ENCODE measurements at places on chromosomes 13 and 19.

GRCh38 chr13:100811024-100811865 is 136.7 kb upstream of the TMTC4 start:
- DNase-seq, result no peak

DNA sequence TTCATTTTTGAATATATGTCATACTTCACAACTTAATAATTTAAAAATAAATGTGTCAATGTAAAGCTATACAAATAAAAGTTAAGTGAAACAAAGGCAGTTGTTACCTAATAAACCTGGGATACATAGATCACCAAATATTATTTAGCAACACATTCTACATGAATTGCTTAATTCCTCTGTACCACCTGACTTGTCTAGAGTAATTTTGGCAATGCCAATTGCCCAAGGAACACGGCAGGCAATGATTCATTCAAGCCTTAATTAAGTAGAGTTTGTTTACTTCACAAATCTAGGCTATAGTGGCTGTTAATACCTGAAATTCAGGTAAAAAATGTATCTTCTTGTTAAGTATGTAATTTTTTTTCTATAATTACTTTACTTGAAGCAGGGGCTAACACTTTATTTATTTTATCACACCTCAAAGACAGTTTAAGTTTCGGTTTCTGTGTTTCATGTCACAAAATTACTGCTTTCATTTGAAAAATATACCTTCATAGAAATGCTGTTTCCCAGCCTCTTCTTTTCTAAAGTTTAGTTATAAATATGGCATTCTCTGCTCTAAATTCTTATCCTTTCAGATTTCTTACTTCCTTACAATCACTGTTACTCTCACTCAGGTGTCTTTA is 705.7 kb downstream of the SLITRK5 start:
- no peak for DNase-seq

DNA sequence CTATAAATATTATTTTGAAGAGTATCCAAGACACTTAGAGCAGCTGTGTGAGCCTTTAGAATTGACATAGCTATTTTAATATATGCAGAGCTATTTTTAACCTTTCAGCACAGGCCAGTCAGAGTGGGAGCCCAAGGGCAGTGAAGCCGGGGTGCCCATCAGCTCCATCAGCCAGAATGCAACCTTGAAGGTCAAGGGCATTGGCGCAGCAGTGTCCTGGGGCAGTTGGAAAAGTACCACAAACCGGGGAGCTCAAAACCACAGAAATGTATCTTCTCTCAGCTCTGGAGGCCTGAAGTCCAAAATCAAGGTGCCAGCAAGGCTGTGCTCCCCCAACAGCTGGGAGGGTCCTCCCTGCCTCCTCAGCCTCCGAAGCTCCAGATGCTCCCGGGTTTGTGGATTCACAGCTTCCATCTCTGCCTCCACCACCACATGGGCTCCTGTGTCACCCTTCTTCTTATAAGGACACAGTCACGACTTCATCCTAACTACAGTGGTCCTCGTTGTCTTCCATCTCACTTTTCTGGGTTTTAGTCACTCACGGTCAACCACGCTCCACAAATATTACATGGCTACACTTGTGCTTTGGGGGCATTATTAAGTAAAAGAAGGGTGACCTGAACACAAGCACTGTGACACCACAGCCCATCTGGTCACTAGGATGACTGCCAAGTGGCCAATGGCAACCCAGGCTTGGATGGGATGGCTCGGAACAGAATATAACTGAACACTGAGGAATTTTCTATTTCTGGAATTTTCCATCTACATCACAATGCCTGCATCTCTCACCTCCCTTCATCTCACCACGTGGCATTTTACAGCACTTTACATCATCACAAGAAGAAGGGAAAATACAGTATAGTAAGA is 15.9 kb upstream of the GAS6 start:
- no peak for DNase-seq

GRCh38 chr13:42364613-42365000 is 92.7 kb downstream of the AKAP11 start:
- DNase-seq, result no peak

DNA sequence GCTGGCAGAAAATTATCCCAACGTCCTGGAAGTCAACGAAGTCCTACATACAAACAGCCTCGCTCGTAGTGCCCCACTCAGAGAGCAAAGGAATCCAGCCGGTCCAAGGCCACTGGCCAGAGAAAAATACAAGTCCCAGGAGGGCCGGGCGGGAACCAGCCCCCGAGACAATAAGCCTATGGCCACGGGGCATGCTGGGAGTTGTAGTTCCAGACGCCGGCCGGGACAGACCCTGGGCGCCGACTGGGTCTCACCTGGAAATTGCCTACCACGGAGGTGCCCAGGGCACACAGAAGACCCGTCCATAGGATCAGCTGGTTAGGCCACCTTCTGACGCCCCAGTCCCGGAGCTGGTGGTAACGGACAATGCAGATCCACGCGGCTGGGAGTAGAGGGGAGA is 5.4 kb downstream of the TMEM150B start:
- peak; percentile 60 for DNase-seq

DNA sequence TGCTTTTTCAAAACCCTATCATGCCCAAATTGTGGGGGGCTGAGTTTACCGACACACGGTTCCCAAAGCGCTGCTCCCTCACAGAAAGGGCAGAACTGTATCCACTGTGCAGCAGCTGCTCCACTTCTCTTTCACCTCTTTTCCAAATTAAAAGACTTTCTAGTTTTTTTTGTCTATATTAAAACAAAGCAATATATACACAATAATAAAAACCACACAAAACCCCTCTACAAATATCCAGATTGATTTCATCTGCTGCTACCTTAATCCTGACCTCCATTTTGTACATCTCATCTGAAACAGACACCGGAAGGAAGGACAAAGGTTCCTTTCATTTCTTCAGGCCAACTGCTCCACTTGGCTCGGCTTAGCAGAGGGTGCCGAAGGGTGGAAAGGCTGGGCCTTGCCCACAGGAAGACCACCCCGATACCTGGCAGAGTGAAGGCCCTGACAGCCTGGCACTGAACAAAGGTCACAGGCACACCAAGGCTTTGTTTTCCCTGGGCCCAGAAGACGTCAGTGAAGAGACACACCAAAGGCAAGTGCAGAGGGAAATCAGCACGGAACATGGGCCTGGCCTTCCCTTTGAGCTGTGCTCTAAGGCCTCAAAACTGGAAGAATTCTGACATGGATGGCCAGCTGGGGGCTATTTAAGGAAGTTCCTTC is 71.6 kb downstream of the LATS2 start:
- DNase-seq, result no peak

DNA sequence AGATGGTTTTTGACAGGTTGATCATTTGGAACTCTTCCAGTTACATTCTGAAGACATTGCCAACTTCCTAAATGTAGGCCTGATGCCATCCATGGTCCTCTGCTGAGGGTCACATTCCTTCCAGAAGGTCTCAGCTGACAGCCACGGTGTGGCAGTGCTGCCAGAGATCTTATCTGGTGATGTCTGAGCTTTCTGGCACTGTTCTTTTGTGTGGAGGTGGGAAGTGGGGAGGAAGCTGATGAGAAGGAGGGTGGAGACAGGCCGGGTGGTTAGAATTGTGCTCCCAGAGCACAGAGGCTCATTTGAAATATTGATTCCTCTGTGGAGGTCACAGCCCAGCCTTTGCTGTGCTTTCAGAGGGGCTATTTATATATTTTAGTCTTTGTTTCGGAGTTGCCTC is 16.1 kb upstream of the MTIF3 start:
- no peak for DNase-seq

GRCh38 chr13:47656651-47657050 is 344.4 kb downstream of the SUCLA2 start:
- DNase-seq, result no peak

GRCh38 chr19:54667217-54667616 is 4.4 kb downstream of the LILRB4 start:
- no peak for DNase-seq

- no peak for DNase-seq
Measured at GRCh38 chr13:24106429-24106828, 54.1 kb upstream of the SPATA13 start.

- DNase-seq, result no peak
Measured at GRCh38 chr13:19861762-19862161, 1.7 kb downstream of the ZMYM5 start.

- DNase-seq, result peak; percentile 53
Measured at GRCh38 chr13:74062933-74063332, 71.3 kb downstream of the KLF12 start.

GRCh38 chr13:90717451-90717936 is 630.0 kb upstream of the MIR17HG start:
- DNase-seq, result peak; percentile 74

DNA sequence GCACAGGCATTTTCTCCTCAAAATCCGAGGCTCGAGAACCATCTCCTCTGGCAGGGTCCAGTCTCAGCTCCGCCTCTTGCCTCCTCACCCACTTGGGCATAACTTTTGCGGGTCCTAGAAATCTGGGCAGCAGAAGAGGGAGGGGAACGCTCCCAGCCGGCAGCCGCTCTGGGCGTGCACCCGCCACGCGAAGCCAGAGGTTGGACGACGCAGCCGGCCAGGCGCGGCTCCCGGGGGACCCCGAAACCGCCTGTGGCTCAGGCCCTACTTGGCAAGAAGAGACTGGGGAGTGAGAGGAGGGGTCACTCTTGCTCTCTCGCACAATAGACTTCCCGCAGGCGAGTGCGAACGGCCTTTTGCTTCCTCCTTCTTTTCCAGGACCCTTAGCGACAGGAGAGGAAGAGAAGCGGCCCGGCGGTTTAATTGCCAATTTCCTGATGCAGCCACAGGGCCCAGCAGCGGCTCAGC is 6.0 kb upstream of the SOX1 start:
- no peak for DNase-seq

GRCh38 chr13:80877209-80877943 is 536.5 kb upstream of the SPRY2 start:
- DNase-seq, result no peak

DNA sequence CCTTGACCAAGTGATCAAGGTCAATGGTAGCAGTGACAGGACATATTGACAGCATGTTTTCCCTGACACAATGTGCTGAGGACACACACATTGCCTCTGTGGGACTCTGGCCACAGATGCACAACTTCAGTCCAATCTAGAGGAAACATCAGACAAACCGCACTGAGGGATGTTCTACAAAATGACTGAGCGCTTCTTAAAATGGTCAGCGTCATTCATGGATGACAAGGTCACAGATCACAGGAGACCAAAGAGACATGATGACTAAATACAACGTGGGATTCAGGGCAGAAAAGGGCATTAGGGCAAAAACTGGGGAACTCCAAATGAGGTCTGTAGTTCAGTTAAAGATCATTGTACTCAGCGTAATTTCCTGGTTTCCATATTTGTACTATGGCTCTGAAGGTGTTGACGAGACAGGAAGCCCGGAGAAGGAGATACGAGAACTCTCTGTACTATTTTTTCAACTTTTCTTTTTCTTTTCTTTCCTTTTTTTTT is 20.6 kb downstream of the PBX4 start:
- DNase-seq, result no peak

- DNase-seq, result peak; percentile 54
Measured at GRCh38 chr13:31764556-31764955, 25.2 kb downstream of the RXFP2 start.

GRCh38 chr13:40148742-40149141 is 493.3 kb downstream of the COG6 start:
- no peak for DNase-seq

DNA sequence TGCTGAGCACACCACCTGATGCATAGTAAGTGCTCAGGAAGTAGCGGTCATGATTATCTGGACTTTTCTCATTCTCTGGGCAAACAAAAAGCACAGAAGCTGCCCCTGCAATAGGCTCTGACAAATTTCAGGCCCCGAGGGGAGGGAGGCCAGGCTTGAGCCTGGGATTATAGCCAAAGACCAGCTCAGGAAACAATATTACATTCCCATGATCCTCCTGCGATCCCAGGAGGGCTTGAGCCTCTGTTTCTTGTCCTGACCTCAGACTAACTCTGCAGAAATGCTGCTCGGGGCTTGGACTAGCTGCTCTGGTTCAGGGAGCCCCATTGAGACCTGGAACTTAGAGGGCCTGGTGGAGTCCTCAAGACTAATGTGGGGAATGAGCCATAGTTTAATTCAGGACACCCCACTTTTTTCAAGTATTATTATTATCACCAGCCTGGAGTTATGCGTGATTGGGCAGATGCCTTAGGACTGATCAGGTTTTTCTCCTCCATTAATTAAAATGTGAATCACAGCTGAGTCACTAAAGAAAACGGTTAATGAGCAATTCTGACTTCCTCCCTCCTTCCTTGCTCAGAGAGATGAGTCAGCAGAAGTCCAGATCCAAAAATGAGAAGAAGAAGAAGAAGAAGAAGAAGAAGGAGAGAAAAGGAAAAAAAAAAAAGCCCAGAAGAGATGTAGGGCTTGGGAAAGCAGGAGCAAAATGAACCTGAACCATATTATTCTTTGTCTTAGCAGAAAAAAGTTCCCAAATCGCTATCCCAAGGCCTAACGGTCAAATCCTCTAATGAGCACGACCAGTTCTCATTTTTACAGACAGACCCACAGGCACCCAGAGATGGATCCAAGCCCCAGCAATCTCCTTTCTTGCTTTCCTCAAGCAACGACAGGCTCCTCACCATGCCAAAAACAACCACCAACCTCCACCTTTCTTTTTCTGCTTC is 107.2 kb downstream of the CACNA1A start:
- DNase-seq, result peak; percentile 92

DNA sequence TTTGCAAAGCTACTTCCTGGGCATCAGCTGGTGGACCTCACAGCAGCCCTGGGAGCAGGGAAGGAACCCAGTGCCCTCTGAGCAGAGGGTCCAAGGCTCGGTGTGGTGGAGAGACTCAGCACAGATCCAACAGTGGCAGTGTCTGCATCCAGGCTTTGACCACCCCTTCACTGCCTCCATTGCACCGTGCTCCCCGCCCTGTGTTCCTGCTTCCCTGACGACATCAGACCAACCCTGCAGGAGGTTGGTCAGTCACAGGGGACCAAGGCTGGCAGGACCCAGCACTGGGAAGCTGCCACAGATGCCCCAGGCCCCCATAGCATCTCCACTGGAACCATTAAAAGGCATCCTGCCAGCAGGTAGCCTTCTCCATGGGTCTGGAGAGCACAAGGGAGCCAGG is 7.8 kb upstream of the VSTM2B start:
- DNase-seq, result no peak

- DNase-seq, result no peak
Measured at GRCh38 chr13:114261328-114261965, 20.0 kb upstream of the UPF3A start.

DNA sequence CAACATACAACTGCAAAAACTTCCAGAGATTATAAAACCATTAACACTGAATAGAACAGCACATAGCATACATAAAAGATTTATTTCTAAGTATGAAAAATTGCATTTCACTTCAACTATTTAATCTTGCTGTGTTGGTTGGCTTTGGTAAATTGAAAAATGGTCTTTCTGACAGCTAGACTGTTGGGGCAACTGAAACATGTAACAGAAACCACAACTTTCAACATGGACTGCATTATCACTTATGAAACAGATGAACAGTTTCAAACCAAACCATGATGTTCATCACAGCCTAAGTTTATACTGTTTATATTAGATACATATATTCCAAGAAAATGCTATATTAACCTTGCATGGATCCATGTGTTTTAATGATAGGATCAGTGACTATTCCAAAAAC is 324.1 kb upstream of the PCDH9 start:
- DNase-seq, result no peak
